ENCODE measurements at places on chromosomes 1 and 21.

GRCh38 chr21:39538453-39539042, 74.2 kb upstream of the B3GALT5 start:
- DNase-seq, result no peak

- no peak for DNase-seq
Observed at GRCh38 chr1:161843156-161843555, 77.0 kb downstream of the ATF6 start.

- no peak for DNase-seq
Observed at GRCh38 chr1:84872696-84873355, 20.2 kb downstream of the LPAR3 start.

DNA sequence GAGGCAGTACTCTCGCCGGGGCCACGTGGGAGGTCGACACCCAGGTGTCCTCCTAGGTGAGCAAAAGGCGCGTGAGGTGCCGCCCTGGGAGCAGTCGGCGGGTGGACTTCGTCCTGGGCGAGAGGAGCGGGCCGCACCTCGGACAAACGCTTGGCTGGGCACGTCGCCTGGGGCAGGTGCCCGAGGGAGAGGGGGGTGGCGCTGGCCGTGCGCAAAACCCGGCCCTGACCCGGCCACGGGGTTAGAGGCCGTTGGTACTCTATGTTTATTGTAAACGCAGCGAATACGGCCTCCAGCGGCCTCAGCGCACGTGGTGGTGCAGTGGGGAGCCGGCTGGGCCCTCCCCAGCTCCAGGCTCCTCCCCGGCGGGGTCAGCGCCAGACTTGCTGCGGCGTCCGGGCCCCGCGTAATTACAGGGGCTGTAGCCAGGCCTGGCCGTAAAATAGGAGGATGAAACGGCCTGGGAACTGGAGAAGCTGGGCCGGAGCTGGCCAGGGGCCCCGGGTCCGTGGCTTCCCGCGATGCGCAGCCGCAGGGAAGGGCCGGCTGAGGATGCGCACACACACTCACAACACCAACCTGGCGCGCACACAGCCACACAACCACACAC, 1.6 kb upstream of the EFNA1 start:
- no peak for DNase-seq

GRCh38 chr1:12026586-12026985, 7.3 kb downstream of the MIIP start:
- no peak for DNase-seq

GRCh38 chr21:45581322-45581712, 39.1 kb upstream of the SLC19A1 start:
- DNase-seq, result no peak

DNA sequence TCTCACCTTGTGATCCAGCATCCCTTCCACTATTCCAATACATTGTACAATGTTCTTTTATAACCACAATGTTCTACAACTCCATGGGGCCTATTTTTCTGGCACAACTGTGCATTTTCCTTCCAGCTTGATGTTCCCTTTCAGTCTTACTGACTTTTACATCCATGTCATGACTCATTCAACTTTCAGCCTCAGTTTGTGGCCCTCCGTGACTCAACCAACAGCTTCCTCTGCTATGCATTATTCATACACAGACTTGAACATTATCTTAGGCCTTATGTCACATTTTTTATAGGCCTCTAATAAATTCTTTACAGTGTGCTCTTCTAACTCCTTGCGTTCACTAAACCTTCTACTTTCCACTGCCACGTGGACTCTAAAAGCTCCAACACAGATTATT, 119.4 kb upstream of the PRMT6 start:
- no peak for DNase-seq
